ENCODE measurements at places on chromosomes 5 and 9.

- DNase-seq = no peak
Observed at GRCh38 chr9:16901590-16901989, 31.1 kb upstream of the BNC2 start.

GRCh38 chr5:32360906-32361305, 48.2 kb upstream of the MTMR12 start:
- no peak for DNase-seq

DNA sequence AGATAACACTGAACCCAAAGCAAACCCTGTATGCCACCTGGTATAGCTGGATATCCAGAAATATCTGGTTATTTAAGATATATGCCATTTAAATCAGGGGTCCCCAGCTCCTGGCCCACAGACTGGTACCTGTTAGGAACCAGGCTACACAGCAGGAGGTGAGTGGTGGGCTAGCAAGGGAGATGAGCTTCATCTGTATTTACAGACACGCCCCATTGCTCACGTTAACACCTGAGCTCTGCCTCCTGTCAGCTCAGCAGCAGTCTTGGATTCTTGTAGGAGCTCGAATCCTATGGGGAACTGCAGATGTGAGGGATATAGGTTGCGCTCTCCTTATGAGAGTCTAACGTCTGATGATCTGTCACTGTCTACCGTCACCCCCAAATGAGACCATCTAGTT, 646.6 kb downstream of the TLE4 start:
- no peak for DNase-seq

- no peak for DNase-seq
Observed at GRCh38 chr5:60820593-60821487, 23.2 kb downstream of the ELOVL7 start.

DNA sequence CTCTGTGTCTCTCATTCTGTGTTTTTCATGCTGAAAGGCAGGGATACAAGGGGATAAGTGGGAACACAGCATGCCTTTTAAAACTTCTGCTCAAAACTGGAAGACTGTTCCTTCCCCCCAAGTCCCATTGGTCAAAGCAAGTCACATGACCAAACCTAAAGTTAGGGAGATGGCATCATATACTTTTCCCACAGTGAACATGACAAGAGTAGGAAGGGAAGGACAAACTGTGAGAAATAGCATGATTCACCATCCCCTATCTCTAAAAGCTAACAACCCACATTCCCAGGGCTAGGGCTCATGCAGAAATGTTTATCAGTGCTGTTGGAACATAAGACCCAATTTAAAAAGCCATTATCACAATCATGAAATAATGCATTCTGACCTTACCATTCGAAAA, 24.2 kb upstream of the SHISAL2B start:
- DNase-seq = no peak

GRCh38 chr5:140547508-140548299, at the start of gene EIF4EBP3:
Gene EIF4EBP3, plus strand, starts transcription at chr5:140547662. Its CDS starts 76 bp downstream, at chr5:140547738.
- DNase-seq = peak; percentile 93

- no peak for DNase-seq
Observed at GRCh38 chr9:32709871-32710270, 73.5 kb upstream of the TMEM215 start.

GRCh38 chr9:131798246-131798645, 58.4 kb upstream of the RAPGEF1 start:
- no peak for DNase-seq

- no peak for DNase-seq
Observed at GRCh38 chr5:178453224-178453623, 137.0 kb downstream of the COL23A1 start.

DNA sequence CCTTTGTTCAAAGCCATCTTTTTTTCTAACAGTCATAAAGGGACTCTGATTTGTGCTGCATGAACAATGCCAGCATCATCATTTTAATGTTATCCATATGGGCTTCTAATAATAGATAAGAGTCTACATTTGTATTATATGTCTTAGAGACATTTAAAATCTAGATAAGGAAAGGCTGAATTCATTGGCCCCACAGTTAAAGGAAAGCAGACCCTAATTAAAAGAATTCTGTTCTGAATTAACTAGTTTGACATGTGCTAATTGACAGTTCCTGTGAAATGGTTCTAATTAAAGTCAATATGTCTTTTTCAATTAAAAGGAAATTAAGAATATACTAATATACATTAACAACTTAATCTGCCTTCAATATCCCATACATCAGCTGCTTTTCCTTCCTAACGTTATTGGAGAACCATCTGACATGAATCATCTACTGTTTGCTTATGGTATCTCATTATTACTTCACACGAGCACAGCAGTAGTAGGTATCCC, 104.7 kb downstream of the NR2F1-AS1 start:
- no peak for DNase-seq

DNA sequence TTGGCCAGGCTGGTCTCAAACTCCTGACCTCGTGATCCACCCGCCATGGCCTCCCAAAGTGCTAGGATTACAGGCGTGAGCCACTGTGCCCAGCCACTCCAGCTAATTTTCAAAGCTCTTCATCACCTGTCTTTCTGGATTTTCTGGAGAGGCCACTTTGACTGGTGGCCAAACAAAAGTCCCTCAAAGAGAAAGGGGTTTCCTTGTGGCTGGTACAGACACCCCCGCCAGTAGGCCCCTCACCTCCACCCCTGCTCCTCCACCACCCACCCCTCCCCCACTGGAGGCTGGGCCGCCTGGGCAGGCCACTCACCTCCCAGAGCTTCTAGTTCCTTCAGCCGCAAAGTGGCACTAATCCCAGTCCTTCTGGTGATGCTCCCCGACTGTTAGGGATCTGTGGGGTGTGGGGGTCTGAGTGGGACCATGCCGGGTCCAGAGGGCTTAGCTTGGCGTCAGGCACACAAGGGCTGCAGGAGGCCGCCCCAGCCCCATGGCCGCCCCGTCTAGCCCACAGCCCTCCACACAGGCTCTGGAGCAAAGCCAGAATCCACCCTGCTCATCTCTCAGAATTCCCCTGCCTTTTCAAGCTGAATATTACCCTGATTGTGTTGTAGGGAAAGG, 182.0 kb upstream of the IER5L start:
- no peak for DNase-seq

DNA sequence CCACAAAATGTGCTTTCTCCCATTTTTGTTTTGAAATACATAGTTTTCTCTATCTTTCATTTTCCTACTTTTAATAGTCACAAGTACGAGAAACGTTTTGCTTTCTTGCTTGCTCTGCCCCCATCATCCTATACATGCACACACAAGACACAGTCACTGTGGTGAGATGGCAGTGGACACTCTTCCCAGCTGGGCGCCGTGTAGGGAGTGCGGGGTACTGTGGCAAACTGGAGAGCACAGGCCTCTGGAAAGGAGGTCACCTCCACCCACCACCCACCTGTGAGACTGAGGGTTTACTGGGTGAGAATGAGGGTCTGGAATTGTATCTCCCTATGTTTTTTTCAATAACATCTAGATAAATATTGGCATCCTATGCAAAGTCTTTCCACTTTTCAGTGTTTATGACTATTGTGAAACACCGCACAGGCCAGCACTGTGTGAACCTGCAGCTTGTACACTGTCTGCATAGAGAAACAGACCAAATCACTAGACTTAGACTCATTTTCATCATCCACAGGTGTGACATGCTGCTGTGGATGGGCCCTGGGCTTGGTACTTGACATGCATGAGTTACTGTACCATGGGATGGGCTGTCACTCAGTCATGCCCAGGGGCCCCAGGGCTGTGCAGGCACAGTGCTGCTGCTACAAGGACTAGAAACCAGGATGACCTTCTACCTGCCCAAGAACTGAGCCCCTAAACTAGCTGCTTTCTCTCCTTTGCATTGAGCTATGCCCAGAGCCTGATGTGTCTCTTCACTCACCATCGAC, 118.1 kb upstream of the LMX1B start:
- no peak for DNase-seq

DNA sequence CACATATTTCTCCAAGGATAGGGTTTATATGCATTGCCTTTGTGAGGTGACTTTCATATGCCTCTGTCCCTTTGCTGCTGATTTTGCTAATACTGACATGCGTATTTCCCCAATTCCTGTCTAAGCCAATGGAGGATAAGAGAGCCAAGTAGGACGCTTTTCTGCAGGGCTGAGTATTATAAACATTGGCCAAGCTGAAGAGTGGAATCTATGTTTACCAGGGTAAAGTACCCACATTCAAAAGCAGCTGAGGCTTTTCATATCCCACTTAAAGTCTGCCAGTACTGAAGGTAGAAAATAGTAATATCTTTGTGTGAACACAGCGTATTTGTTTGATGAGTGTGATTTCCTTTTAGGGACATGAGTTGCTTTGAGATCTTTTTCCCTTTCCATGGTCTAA, 128.8 kb upstream of the GPR151 start:
- DNase-seq = no peak

- DNase-seq = no peak
Observed at GRCh38 chr5:36792560-36793180, 83.9 kb upstream of the NIPBL start.

GRCh38 chr5:145978708-145979107, 42.3 kb downstream of the SH3RF2 start:
- DNase-seq = no peak

DNA sequence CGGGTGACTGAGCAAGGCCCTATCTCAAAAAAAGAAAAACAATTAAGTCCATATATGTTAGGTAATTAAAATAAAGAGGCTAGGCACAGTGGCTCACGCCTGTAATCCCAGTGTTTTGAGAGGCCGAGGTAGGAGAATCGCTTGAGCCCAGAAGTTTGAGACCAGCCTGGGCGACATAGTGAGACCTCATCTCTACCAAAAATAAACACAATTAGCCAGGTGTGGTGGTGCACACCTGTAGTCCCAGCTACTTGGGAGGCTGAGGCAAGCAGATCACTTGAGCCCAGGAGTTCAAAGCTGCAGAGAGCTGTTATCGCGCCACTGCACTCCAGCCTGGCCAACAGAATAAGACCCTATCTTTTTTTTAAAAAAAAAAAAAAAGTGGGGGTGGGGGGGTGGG, 12.3 kb downstream of the WHRN start:
- DNase-seq = no peak

- peak; percentile 96 for DNase-seq
Observed at GRCh38 chr9:128007566-128008138, 26.9 kb upstream of the EEIG1 start.

- no peak for DNase-seq
Observed at GRCh38 chr9:124139001-124139400, 118.7 kb upstream of the NEK6 start.

DNA sequence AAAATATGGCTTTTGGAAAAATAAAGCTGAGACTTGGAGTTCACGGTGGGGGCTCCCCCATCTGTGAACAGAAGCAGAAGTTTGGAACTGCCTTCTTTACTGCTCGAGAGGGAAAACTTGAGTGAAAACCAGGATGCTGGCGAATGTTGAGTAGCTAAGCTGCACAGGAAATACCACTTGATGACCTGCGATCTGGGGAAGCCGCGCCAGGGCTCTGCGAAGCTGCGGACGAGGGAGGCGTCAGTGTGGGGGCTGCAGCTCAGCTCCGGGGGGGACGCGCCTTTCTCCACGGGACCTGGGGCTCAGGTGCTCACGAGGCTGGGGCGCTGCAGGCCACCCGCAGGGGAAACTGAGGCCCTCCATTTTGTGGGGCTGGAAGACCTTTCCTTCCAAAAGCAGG, 62.3 kb downstream of the TENT4A start:
- DNase-seq = no peak

- no peak for DNase-seq
Observed at GRCh38 chr5:149220750-149221149, 50.9 kb upstream of the AFAP1L1 start.

DNA sequence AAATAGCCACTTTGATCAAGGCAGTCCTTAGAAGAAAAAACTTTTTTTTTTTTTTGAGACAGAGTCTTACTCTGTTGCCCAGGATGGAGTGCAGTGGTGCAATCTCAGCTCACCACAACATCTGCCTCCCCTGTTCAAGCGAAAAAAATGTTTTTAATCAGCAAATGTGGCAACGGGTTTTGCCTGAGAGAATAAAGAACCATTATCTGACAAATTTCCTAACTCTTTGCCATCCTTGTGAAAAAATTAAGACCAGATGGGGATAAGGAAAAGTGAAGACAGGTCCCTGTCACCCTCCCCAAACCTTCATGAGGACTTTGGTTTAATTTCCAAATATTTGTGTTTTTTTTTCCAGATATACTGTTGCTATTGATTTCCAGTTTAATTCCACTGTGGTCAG, 107.3 kb upstream of the SPOCK1 start:
- no peak for DNase-seq

DNA sequence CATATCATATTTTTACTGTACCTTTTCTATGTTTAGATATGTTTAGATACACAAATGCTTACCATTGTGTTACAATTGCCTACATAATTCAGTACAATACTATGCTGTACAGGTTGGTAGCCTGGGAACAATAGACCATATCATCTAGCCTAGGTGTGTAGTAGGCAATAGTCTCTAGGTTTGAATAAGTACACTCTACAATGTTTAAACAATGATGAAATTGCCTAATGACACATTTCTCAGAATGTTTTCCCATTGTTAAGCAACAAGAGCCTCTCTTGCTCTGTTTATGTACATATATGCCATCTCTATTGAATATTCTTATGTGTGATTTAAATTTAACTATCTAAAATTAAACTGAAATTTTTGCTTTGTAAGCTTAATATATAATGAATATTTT, 209.6 kb upstream of the ST8SIA4 start:
- DNase-seq = no peak

DNA sequence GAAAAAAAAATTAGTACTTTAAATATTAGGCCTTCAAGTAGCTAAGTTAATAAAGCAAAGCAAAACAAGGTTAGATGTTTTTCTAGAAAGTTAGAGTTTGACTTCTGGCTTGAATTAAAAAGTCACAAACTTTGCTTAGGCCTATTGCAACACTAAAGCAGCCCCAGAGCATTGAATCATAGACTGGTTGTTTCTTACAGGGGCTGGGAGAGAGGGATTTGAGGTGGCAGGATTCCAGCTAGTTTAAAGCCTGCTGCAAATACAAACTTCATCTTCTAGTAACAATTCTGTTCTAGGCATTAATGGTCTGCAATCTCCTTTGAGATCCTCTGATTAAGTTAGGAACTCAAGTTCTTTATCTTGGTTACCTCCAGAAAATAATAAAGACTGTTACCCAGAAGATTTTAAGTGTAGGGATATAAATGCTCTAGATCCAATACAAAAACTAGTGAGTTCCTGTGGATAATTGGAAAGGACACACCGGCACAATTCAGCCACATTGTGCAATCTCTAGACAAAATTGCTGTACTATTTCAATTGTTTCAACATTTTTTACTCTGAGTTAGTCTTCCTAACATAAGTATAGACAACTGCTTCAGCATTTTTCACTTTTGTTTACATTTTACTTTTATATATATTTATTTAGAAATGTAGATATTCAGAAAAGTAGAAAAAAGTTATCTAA, 12.6 kb downstream of the OR13C5 start:
- no peak for DNase-seq

All from CD4-positive, CD25-positive, alpha-beta regulatory T cell (primary cell).